Aorta (tissue), 5 donors: ENCODE measurements at places on chromosomes 5 and 9. TPM values are rescaled to one million over a fixed set of nuclear protein-coding genes. Genes with fewer than 3 reads are reported as not detected.

DNA sequence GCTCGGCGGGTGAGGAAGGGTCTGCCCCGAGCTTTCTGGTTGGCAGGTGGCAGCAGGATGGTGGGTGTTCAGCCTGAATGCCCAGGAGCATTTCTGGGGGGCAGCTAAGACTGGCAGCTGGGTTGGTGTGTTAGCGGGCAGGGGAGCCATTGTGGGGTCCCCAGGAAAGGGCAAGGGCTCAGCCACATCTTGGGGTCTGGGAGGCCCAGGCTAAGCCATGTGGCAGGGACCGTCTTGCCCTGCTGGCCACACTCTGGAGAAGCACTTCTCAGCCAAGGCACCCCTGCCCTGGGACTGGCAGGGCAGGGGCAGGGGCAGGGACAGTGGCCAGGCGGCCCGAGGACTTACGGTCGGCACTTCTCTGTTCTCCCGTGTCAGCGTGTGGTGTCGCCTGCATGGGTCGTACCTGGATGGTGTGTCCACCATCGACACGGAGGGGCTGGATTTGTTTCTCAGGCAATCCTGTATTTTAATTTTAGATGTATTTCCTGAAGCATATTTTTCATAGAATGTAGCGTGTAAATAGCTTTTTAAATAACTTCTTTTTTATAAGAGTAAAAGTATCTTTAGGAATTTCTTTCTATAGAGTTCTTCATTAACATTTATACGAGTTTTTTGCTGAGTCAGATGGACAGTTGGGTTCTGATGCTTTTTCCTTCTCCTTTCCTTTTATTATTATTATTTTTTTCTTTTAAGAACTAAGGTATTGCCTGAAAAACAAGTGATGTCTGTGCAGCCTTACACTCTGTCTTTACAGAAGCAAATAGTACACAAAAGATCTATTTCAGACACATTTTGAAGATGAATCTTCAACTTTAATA is 102.0 kb downstream of the PHF2 start:
- DNase-seq, result peak; percentile 53

SNCAIP gene
- 14.7 TPM for total RNA-seq

GRCh38 chr5:159811712-159812111 is 104.6 kb upstream of the ADRA1B start:
- DNase-seq, result no peak

SEMA5A gene
- total RNA-seq, result 21.8 TPM

FOXD4L4 gene
- 0.36 TPM for total RNA-seq

- DNase-seq, result no peak
Measured at GRCh38 chr5:181052672-181053487, 12.8 kb downstream of the BTNL9 start.

DNA sequence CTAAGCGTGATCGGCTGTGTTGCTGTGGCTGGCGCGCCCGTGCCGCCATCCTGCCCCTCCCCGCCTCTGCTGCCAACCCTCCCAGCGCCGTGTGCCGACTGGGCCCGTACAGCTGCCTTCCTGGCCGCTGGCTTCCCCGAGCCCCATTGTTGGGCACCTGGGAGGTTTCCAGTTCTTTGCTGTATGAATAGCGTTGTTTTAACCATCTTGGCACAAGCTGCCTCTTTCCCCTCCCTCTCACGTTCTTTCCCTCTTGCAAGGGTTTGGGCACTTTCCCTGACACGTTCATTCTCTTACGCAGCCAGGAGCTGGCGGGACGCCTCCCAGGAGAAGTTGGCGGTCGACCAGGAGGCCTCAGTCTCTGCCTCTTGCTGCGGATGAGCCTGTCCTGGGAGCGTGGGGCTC is 43.1 kb upstream of the RXRA start:
- peak; percentile 77 for DNase-seq

DNA sequence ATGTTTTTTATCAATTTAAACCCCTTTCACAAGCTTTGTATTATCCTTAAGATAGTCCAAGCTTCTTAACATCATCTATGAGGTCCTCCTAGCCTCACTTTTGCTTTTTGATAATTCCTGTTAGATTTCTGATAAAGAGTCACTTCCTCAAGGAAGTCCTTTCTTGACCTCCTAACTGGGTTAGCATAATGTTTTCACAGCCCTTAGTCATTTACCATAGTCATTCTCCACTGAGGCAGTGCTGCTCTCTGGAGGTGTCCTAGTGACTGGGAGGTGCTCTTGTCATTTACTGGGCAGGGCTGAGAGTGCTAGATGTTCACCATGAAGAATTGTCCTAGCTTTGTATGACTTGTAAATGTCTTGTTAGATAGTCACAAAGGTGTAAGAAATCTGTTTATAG is 26.4 kb downstream of the TNPO1 start:
- no peak for DNase-seq

DNA sequence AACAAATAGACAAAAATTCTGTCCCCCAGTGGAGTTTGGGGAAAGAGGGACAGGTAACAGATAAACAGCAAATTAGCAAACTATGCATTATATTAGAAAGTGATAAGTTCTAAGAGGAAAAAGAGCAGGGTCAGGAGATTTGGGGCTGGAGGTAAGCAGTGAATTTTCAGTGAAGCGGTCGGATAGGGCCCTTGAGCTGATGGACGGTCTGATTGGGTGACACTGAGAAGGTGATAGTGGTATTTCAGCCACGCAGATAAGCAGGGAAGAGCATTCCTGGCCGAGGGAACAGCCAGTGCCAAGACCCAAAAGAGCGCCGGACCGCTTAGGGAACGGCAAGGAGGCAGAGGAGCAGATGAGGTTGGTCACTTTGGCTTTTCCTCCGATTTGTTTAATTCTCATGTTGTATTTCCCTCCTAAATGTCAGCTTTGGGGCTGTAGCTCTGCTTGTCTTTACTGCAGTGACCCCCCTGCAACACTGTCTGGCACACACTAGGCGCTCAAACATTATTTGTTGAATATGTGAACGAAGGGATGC is 1.1 kb upstream of the PTPN3 start:
- DNase-seq, result no peak

DNA sequence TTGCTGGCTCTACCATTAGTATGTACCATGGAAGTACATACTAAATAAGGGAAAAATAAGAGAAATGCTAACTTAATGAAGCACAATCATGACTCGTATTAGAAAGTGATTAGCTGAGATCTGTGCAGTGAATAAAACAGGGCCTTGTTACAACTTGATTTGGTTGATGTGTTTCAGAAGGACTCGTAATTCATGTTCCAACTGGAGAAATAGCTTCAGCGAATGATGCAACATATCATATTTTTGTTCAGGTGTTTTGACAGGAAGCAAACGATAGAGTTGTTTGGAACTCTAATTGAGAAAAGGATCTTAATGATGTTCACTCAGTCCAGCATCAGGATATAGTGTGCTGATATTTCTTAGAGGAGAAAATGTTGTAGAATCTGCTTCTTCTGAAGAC is 474.6 kb upstream of the WWC1 start:
- no peak for DNase-seq

GRCh38 chr5:148090146-148090772 is 26.5 kb downstream of the SPINK5 start:
- no peak for DNase-seq

DNA sequence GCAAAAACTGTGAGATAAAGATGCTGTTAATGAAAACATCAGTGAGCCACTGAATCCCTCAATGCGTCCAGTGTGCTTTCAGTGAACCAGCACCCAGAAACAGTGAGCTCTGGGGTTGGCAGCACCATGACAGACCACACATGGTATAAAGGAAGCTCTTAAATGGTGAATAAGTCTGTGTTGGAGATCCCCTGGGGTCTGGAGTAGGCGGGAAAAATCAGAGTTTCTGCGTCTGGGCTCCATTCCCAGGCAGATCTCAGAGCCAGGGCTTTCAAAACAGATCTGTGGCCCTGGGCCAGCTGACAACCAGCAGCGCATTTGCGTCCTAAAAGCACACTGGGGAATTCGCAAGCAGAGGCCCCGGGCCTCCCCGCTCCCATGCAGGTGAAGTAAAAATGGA is 233.5 kb downstream of the FRMD3 start:
- DNase-seq, result peak; percentile 87

GRCh38 chr5:116763987-116764866 is 189.6 kb upstream of the SEMA6A start:
- DNase-seq, result no peak

DNA sequence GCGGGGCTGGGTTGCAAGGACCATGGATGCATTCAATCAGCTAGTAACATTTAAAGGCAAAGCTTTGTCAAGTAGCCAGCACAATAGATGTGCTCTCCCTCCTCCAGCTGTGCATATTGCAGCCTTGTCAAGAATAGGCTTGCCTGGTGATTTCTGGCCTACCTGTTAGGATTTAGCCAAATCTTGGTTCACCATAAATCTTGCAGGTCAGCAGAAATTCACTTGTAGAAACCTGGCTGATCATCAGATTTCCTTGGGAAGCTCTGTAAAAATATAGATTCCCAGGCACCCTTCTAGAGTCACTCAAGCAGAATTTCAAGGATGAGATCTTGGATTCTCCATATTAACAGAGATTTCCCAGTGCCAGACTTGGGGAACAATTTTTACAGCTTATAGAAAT is 152.2 kb upstream of the SLC12A2 start:
- no peak for DNase-seq

DNA sequence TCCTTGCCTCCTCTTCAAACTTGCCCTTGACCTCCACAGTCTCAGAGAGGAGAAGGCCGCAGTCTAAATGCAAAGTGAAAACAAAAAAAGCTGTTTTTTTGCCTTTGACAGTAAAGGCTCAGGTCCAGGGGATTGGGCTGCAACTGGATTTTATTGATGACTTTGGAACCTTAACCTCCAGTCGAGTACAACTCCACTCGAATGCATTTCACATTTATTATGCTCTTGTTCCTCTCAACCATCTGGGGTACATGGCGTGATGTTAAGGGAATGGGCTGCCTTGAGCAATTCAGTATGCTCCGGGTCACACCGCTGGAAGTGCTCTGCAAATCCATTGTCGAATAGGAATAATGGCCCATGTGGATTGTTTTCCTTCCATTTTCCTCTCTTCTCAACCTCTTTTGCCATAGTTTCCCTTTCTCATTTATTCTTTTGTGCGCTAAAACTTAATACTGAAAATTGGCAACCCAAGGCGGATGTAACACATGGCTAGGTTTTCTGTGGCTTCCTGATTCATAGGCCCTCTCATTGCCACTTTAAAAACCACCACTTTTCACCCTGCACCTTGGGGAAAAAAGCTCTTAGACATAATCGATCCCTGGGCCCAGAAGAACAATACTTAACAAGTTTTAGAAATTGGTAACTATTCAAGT is 34.3 kb downstream of the ITK start:
- DNase-seq, result no peak

DNA sequence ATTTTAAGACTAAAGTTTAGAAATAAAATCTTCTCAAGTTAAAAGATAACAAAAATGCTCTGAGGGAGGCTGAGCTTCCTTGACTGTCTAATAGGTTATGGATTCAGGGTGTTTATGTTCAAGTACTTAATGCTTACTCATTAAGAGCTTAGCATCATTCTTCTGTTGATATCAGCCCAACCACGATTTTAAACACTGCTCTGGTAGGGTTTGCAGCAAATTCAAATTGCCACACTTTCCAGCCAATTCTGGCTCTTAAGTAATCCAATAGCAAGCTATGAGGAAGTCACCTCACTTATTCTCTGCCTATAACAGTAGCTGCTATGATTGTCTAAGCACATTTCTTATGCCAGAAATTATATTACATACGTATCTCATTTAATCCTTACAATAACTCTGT is 191.0 kb upstream of the KIF2A start:
- DNase-seq, result no peak

SV2C gene
- 0.33 TPM for total RNA-seq

AK8 gene
- total RNA-seq, result 0.71 TPM

GPR21 gene
- total RNA-seq, result 13.9 TPM

DNA sequence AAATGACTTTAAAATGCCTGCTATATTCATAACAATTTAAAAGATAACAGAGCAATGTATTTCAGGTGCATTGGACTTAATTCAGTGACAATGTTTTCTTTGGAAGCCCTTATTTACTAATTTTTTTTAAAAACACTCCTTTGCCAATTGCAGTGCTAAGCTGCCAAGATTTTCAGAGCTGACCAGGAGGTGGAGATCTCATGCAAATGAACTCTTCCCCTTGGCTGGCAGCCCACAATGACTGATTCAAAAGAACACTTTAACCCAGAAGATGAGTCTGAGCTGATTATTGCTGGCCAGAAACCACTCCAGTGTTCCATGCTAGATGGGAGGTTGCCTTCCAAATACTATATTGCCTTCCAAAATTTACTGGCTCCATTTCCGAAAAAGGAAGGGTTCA is 128.3 kb upstream of the CCNH start:
- DNase-seq, result no peak

PCDHB15 gene
- total RNA-seq, result 8.7 TPM

DNA sequence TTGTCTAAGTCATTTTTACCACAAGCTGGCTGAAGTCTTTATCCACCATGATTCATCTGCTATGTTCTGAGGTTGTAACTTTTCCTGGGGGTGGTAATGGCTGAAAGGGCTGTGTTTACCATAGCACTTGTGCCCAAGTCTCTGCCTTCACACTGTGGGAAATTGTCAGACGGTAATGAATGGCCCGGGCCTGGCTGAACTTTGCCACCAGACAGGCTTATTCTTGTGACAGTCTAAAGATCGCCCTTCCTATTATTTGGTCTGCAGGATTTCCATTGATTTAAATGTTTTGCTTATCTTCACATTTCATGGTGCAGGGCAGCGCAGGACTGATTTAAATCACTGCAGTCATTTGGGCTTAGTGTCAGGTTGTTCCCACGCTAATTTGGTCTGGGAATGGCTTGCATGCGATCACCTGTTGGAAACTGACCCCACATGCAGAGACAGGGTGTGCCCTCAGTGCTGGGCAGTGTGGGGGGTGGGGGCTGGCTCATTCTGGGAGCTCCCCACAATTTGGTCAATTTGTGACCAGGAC is 109.3 kb upstream of the ICE1 start:
- no peak for DNase-seq

TMEM215 gene
- total RNA-seq, result not detected

DNA sequence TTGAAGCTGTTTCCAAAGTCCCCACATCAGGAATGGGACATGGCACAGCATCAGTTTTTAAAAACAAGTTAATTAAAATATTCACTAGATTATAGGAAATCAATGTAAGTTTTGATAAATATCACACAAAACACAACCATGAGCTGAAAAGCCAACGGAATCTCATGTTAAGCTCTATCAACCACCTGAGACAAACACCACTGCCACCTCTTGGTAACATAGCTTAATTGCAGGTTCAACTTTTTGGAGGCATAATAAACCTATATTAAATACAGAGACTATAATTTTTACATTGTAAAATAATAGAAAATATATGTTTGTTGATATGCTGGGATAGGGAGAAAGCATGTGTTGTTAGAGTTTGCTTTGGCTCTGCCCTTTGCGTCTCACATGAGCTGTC is 126.1 kb downstream of the SV2C start:
- DNase-seq, result no peak

RUSC2 gene
- total RNA-seq, result 65.8 TPM

GRCh38 chr5:116652196-116652729 is 77.6 kb upstream of the SEMA6A start:
- no peak for DNase-seq

GRCh38 chr5:108793207-108793606 is 45.5 kb downstream of the FER start:
- DNase-seq, result no peak
